ENCODE measurements at places on chromosomes 16 and 17.

DNA sequence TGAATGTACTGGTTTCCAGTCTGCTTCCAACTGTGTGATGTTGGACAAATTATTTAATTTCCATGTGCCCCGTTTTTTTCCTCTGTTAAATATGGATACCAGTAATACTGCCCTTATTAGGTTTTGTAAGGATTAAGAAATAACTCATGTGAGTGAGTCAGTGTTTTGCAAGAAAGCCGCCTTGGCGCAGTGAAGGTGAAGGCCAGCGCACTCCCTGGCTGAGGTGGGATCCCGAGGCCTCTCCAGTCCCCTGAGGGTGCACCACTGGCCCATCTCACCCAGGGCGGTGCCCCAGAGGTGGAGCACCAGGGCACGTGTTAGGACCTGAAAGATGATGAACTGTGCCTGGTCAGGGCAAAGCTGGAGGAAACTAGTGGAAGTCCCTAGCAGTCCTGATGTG, 43.5 kb downstream of the PHKB start:
- DNase-seq = no peak

DNA sequence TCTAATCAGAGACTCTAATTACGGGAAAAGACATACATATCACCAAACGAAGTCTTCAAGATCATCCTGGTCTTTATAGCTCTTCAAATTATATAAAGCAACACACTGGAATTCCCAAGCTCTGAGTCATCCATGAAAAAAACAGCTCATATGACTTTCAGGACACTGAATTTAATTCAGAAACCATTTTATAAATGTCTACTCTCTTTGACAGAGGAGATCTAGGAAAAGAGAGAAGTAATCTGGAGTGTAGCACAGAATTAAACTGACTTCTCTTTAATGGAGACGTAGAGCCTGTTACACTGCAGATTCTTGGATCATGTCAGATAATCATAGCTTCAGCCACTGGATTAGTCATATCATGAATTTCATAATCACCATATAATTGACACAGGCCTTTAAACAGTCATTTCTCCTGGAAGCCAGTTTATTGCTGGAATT, 86.8 kb upstream of the WSB1 start:
- no peak for DNase-seq

- DNase-seq = no peak
Measured at GRCh38 chr17:13337151-13337550, 264.6 kb downstream of the HS3ST3A1 start.

- no peak for DNase-seq
Measured at GRCh38 chr16:14337303-14338191, 266.4 kb downstream of the MRTFB start.

- DNase-seq = no peak
Measured at GRCh38 chr17:12730931-12731521, 58.3 kb upstream of the ARHGAP44 start.

DNA sequence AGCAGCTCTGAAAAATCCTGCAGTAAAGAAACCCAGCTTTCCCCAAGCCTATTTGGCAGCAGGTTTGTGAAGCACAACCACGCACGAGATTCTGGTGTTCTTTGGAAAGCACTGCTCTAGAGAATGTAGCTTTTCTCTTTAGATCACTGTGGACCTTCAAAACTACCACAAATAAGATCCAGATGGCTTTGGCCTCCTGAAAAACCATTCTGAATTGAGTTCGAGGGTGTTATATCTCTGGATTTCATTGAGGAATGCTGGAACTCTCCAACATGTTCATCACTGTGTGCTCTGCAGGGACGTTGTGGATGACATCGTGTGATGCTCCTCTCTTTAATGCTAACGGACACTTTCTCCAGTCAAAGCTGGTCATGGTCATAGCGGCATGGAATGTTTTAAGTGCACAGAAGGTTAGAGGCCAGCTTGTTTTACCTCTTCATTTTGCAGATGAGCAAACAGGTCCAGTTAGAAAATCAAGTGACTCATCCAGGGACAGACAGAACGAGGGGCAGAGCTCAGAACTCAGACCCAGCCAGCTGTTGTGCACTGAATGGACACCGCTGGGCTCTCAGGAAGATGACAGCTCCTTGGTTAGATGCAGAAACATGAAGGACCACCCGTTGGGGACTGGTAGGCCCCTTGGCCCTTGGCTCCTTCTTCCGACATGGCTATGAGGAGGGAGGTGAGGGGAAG, 37.2 kb downstream of the CCDC42 start:
- DNase-seq = no peak

All from GM12892 (cell line).